ENCODE measurements at places on chromosomes 2 and 18.

- no peak for DNase-seq
These were observed 42.4 kb upstream of the BIN1 start for GRCh38 chr2:127149384-127149783.

GRCh38 chr2:54726940-54727339, 3.5 kb downstream of the EML6 start:
- no peak for DNase-seq

DNA sequence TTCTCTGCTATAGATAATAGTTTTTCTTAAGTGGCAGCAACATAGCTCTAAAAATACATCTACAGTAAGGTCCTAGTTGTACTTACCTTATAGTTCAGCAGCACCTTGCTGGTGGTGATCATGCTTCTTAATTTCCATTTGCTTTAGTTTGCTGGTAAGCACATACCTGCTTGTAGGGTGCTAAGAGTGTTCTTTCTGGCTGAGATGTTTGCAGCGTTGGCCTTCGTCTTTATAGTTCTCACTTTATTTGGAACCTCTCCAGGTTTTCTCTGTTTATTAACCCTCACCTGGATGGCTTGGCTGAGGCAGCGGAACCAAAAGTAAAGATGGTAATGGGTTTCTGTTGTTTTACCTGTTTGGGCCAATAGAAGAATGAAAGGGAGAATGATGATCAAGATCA, 123.6 kb upstream of the EFEMP1 start:
- no peak for DNase-seq

DNA sequence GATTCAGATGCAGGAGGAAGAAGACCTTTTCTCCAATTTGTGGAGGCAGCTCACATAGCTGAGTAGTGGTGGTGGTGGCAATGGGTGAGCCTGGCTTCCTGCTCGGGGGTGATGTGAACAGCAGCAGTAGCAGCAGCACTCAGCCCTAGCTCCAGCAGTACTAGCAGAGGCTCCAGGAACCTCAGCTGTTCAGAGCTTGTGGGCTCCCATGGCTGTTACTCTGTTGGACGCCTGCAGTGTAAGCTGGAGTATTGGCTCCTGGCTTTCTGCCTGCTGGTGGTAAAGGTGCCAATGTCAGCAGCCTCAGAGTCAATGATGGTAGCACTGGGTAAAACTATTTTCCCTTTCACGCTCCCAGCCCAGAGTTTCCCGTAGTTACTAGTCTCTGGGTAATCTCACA, 3.1 kb upstream of the SEH1L start:
- DNase-seq, result peak; percentile 28

- DNase-seq, result no peak
These were observed 85.7 kb upstream of the UGP2 start for GRCh38 chr2:63755965-63756364.

DNA sequence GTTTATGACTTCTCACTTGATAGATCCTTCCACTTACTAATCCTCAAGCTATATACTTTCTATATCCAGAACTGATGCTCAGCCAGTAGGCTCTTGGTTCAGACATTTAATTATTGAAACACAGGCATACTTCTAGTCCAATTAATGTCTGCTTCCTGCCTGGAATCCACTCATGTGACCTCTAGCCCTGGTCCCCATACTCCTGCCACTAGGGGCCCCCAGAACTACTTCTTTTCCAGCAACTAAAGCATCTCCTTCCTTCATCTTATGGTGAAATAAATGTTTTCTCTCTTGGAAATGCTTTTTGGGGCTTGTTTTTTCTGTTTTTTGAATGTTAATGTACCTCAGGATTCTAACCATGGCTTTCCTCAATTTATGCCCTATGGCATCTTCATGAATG, 527.6 kb downstream of the SATB2 start:
- DNase-seq, result no peak

GRCh38 chr2:189444322-189444721, 3.0 kb downstream of the WDR75 start:
- no peak for DNase-seq

- no peak for DNase-seq
These were observed 343.7 kb downstream of the SPAG16 start for GRCh38 chr2:213627835-213628460.

- no peak for DNase-seq
These were observed 109.2 kb downstream of the HIBCH start for GRCh38 chr2:190210471-190210870.

DNA sequence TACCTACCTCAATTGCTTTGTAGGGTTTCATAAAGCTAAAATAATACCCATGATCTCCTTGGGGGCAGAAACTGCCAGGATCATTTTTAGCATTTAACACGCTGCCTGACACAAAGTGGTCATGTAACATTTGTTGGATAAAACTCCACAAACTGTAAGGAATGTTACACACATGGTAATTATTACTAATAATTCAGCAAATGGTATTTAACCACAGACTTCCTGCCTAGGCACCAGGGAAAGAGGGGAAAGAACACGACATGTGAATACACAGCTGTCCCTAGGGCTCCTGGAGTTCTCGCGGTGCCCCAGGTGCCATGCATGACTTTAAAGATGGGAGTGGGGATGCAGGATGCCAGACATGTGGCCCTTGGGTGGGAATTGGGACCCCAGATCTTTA, 43.5 kb downstream of the ASAP2 start:
- DNase-seq, result no peak

- DNase-seq, result no peak
These were observed 2.6 kb upstream of the FAM136A start for GRCh38 chr2:70304498-70304897.

- DNase-seq, result no peak
These were observed 91.4 kb downstream of the COL6A3 start for GRCh38 chr2:237322564-237322963.

- no peak for DNase-seq
These were observed 171.2 kb downstream of the RTP5 start for GRCh38 chr2:242040681-242041080.

GRCh38 chr2:210676067-210676466, 119.7 kb downstream of the CPS1 start:
- DNase-seq, result no peak

DNA sequence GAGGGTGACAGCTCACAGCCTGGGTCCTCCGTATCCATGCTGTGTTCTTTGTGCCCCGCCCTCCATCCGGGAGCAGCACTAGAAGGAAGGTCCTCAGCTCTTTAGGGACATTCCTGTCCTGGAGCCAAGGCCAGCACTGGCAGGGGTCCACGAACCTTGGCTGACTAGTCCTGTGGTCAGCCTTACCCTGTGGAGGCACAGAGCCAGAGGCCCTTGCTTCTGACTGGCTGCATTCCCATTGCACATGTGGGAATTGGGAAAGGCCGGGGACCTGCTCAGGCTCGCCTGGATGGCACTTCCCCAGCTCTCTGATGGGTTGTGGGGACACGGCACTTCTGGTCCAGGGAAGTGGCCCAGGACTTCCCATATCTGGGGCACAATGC, 24.9 kb upstream of the RHOB start:
- peak; percentile 39 for DNase-seq

GRCh38 chr2:214019973-214020345, 390.9 kb upstream of the VWC2L start:
- DNase-seq, result no peak

DNA sequence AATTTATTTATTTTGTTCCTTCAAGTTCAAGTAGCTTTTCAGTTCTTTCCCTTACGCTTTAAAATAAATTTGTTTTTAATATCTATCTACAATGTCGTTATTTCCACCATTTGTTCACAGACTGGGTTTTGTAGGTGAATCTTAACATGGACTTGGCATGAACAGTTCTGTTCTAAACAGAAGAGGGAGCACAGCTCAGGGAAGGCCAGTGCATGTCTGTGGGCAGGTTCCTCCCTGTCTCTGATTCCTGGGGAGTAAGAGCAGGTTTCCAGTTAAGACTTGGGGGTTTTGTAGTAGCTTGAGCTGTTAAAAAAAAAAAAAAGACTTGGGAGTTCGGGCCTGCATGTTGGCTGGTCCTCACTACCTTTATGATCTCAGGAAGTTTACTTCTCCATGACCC, 11.1 kb downstream of the TTL start:
- DNase-seq, result no peak

DNA sequence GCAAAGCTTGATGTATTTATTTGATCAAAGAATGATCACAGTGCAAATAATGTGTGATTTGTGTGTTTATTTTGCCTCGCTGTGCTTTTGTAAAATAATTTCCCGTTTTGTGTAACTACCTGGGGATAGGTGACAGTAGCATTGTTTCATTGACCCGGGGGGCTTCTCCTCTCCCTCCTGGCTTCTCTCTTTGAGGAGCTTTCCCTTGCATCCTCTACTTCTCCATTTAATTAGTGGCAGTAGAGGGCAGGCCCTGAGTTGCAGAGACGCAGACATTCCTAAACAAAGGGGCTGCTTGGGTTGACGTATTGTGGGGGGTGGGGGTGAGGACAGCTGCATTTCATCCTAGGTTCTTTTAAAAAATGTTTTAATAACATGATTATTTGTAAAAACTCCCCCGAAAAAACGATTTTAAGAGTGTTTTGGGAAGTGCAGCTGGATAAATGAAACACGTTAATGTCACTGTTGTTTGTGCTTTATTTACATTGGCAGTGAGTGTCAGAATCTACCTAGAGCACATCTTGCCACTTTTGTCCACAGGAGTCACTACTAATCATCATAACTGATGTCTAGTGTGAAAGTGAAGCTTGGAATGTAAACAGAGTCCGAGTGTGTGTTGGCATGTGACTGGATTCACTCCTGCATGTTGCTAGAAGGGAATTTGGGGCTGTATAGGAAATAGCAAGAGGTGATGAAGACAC, 2.2 kb downstream of the NEDD4L start:
- peak; percentile 47 for DNase-seq

GRCh38 chr2:15874321-15874720, 66.0 kb upstream of the MYCN start:
- no peak for DNase-seq

GRCh38 chr2:62567669-62568068, 61.7 kb upstream of the TMEM17 start:
- no peak for DNase-seq

DNA sequence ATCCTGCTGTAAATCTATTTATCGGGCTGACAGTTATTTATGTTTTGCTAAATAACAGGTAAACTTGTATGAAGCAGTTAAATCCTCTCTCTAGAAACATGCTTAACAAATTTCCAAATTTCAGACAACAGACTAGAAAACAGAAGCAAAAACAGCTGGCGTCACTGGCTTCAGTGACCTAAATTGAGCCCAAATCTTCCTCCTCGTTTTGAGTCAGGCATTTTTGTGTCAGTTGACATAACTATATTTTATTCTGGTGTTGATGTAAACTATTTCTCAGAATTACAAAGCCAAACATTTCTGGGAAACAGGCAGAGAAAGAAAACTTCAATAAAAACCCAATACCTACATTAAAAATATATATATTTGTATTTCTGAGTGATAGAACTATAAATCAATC, 21.7 kb downstream of the RBMS1 start:
- no peak for DNase-seq

GRCh38 chr2:232890536-232890895, 20.5 kb downstream of the SNORC start:
- no peak for DNase-seq

DNA sequence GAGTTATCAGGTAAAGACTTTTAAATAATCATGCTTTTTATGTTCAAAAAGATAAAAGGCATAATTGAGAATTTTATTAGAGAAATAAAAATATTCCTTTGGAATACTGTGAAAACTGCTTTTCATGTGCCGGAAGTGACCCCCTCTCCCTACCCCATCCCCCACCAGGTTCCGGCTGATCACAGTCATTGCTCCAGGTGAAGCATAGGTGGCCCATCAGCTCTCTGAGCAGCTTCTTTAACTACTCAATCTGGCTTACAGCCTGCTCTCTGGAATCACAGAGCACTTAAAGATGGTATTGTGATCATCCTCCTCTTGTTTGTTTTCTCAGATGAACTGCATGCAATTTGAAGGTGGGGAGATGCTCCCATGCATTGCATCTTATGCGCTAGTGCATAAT, 257.7 kb downstream of the EN1 start:
- no peak for DNase-seq

GRCh38 chr2:189442468-189442867, 1.2 kb downstream of the WDR75 start:
- DNase-seq, result no peak

- DNase-seq, result no peak
These were observed 28.6 kb upstream of the CUL3 start for GRCh38 chr2:224613543-224614286.

GRCh38 chr2:98492441-98492840, 47.8 kb downstream of the INPP4A start:
- no peak for DNase-seq

DNA sequence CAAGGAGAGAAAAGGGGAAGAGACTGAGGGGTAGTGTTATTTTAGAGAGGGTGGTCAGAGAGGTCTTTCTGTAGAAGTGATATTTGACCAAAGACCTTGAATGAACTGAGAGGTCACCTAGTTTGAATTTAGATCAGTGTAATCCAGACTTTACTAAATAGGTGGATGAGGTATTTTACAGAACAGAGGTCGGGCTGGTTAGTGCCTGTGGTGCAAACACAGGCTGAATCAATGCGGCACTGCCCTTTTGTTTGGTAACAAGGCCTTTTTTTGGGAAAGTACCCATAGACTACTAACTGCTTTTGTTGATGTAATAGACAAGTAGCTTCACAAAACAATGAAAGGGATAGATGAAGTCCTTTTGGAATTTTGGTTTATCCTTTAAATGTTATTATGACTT, 15.9 kb downstream of the RAPGEF4 start:
- DNase-seq, result no peak

DNA sequence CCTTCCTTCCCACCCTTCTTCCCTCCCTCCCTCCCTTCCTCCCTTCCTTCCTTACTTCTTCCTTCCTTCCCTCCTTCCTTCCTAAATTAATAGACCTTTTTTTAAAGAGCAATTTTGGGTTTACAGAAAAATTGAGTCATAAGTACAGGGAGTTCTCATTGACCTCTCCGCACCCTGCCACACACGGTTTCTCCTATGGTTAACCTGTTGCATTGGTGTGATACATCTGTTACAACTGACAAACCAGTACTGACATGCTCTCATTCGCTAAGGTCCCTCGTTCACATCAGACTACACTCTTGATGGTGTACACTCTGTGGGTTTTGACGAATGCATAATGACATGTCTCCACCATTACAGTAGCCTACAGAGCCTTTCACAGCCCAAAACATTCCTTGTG, 11.6 kb upstream of the SDC1 start:
- DNase-seq, result no peak

GRCh38 chr2:127525691-127526131, 578 bp downstream of the IWS1 start:
- DNase-seq, result no peak

DNA sequence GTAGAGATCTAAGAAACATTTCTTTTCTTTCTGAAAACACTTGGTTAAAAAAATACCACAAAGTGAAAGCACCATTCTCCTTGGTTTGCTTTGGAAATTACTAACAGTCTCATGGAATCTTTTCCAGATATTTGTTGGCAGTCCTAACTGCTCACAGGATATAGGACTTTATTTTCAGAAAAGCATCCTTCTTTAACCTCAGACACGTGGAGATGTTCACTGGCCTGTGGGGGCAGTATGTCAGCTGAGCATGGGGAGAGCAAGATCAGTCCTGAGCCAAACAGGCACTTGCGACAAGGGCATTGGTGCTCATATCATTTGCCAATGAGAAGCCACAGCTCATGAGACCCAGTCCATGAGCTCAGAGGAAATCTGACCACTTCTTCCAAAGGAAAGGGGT, 371.9 kb downstream of the NBAS start:
- DNase-seq, result no peak
